ENCODE measurements at places on chromosomes 2 and 18. TPM values are rescaled to one million over a fixed set of nuclear protein-coding genes. Genes with fewer than 3 reads are reported as not detected.

CYP27C1 gene
- not detected for total RNA-seq

TLX2 gene
- total RNA-seq: not detected

TTL gene
- total RNA-seq: 19.7 TPM

DNA sequence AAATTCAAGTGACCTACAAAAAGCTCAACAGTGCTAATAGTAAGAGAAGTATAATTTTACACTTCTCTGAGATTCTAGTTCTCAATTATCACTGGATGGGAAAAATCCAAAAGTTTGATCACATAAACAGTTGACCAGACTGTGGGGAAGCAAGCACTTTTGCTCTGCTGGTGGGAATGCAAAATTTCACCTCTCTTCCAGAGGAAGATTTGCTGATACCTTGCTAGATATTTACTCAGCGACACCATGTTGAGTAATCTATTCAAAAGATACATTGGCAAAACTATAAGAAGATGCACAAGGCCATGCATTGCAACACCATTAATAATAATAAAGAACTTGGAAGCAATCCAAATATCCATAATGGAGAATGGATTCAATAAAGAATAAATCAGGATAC, 204.4 kb downstream of the MREG start:
- no peaks in the 10 kb centered on the region for H3K4me1 ChIP-seq
- H3K27me3 ChIP-seq: no peaks in the 10 kb centered on the region
- no peak for DNase-seq
- H3K36me3 ChIP-seq: no peaks in the 10 kb centered on the region
- H3K4me3 ChIP-seq: no peak overlapping the region

DNA sequence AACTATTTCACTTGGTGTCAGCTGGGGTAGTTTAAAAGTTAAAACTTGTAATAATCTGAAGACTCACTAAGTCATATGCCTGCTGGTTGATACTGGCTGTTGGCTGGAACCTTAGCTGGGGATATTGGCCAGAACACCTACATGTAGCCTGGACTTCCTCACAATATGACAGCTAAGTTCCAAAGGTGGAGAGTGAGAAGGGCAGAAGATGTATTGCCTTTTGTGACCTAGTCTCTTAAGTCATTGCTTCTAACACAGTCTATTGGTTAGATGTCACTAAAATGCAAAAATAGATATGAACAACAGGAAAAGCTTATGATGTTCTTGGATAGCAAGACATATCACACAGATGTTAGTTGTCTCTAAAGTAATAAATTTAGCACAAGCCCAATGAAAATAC, 113.2 kb upstream of the CHAC2 start:
- no peaks in the 10 kb centered on the region for H3K36me3 ChIP-seq
- no peak for DNase-seq
- H3K4me1 ChIP-seq: no peaks in the 10 kb centered on the region
- H3K27ac ChIP-seq: no peak overlapping the region
- no peak overlapping the region for H3K4me3 ChIP-seq

- H3K4me3 ChIP-seq: no peak overlapping the region
- no peak overlapping the region for H3K27ac ChIP-seq
- H3K4me1 ChIP-seq: peaks cover 32% of the 10 kb centered on the region
- H3K36me3 ChIP-seq: no peaks in the 10 kb centered on the region
- no peaks in the 10 kb centered on the region for H3K27me3 ChIP-seq
Measured at GRCh38 chr2:190843890-190844699, 36.5 kb upstream of the GLS start.

DNA sequence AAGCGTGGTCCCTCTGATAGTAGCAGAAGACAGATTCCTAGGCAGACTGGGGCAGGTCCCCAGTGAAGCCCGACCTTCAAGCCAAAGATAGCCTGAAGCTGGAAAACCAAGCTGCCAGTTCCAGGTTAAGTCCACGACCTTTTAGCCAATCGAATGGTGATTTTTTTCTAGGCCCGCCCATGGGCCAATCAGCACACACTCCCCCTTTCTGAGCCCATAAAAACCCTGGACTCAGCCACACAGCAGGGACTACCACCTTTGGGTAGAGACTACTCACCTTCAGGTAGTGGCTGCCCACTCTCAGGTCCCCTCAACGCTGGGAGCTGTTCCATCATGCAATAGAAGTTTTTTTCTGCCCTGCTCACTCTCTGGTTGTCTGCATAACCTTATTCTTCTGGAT, 14.5 kb upstream of the ADI1 start:
- H3K4me3 ChIP-seq: no peak overlapping the region
- no peak overlapping the region for H3K27ac ChIP-seq
- H3K27me3 ChIP-seq: no peaks in the 10 kb centered on the region
- peaks cover 14% of the 10 kb centered on the region for H3K4me1 ChIP-seq
- no peak for DNase-seq
- H3K36me3 ChIP-seq: no peaks in the 10 kb centered on the region

- H3K36me3 ChIP-seq: no peaks in the 10 kb centered on the region
- H3K27ac ChIP-seq: no peak overlapping the region
- no peaks in the 10 kb centered on the region for H3K4me1 ChIP-seq
- no peak overlapping the region for H3K4me3 ChIP-seq
- H3K27me3 ChIP-seq: no peaks in the 10 kb centered on the region
- DNase-seq: no peak
Measured at GRCh38 chr2:8646731-8647461, 35.0 kb upstream of the ID2 start.

DNA sequence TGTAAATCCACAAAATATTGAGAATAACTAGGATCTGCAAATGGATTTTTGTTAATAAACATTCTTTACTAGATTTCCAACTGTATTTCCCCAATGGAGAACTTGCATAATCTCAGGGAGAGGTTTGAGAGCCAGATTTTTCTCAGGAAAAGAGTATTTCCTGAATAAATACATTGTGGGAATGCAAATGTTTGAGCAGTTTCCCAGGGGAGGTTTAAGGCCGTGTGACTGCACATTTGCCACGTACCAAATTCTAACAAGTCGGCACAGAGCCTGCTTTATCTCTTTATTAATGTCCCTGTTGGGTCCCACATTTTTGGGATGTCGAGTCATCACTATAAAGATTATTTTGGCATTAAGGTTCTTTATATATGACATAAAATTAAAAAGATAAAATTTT, 27.0 kb downstream of the TFPI start:
- no peaks in the 10 kb centered on the region for H3K27me3 ChIP-seq
- no peaks in the 10 kb centered on the region for H3K36me3 ChIP-seq
- no peak for DNase-seq
- H3K27ac ChIP-seq: no peak overlapping the region
- no peak overlapping the region for H3K4me3 ChIP-seq
- peaks cover 4% of the 10 kb centered on the region for H3K4me1 ChIP-seq

- H3K36me3 ChIP-seq: no peaks in the 10 kb centered on the region
- H3K4me1 ChIP-seq: no peaks in the 10 kb centered on the region
- no peak for DNase-seq
Measured at GRCh38 chr18:4831791-4832375, 365.2 kb downstream of the AKAIN1 start.

DNA sequence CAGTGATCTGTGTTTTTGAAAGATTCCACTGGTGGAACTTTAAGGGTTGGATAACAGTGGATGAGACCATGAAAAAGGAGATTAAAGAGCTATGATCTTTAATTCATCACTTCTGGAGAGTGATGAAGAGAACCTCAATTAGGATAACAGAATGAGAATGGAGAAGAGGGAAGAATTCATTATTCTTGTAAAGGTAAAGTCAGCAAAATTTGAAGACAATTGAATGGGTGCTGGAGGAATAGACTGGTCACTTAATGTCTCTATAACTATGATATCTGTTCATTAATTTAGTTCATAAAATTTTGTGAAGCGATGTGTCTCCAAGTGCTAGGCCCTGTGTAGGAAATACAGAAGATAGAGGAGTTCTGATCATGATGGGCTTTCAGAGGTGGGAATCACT, 1013.2 kb upstream of the FANCL start:
- H3K36me3 ChIP-seq: no peaks in the 10 kb centered on the region
- H3K4me3 ChIP-seq: no peak overlapping the region
- no peak overlapping the region for H3K27ac ChIP-seq
- no peak for DNase-seq
- no peaks in the 10 kb centered on the region for H3K4me1 ChIP-seq
